ENCODE measurements at places on chromosomes 3 and 15. TPM values are rescaled to one million over a fixed set of nuclear protein-coding genes. Genes with fewer than 3 reads are reported as not detected.

GRCh38 chr3:36244728-36245127 lies 135.6 kb upstream of the STAC start:
- H3K4me3 ChIP-seq = no peak overlapping the region
- H3K36me3 ChIP-seq = no peaks in the 10 kb centered on the region
- no peaks in the 10 kb centered on the region for H3K4me1 ChIP-seq
- no peak for DNase-seq
- H3K27ac ChIP-seq = no peak overlapping the region
- H3K27me3 ChIP-seq = no peaks in the 10 kb centered on the region

DNA sequence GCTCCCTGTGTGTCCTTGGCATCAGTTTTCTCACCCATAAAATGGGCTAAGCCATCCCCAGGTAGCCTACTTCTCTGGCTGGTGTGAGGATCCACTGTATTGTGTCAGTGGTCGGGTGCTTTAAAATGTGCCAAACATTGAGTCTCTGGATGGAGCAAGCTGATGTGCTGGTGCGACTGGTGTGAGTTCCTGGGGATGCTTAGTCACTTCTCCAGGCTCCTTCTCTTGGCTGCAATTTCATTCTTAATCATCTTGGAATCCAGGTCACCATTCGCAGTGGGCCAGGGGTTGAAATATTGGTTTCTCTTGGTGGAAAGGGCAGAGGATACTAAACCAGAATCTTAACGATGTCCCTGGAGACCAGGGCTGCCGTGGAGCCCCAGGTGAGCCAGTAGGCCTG lies 29.3 kb downstream of the SCN5A start:
- H3K36me3 ChIP-seq = no peaks in the 10 kb centered on the region
- no peaks in the 10 kb centered on the region for H3K4me1 ChIP-seq
- no peak overlapping the region for H3K27ac ChIP-seq
- H3K27me3 ChIP-seq = no peaks in the 10 kb centered on the region
- no peak for DNase-seq
- H3K4me3 ChIP-seq = no peak overlapping the region

DNA sequence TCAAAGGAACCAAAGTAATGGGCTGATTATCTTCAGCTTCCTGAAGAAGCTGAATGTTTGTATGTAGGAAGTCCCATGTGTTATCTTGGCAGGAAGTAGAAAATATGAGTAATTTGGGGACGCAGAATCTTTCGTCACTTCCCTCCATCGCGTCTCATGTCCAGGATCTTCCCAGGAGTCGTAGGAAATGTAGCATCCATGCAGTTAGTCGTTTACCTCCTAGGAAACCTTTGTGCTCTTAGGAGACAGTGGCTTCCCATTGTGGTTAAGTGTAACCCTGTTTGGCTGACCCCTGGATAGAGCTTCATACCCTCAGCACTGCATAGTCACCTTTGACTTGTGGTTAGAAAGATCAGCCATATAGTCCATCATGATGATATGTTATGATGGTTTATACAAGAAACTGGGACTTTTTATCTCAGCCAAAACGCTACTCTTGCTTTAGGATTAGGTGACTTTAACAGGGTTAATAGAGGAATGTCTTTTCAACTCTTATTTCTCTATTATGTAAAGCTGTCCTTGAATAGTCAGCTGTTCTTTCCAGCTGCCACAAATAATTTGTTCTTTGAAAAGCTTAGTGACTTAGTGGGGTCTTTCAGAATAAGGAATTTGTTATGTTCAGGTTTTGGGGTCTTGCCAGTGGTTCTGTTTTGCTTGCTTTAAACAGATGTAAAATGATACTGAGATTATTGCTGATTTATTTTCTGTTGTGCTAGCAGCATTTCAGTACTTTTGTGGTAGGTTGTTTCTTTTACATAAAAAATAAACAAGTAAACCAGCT lies 92.2 kb downstream of the KLHL25 start:
- peak overlapping the region; percentile 51 for H3K27ac ChIP-seq
- peak overlapping the region; percentile 8 for H3K4me3 ChIP-seq
- H3K36me3 ChIP-seq = no peaks in the 10 kb centered on the region
- H3K27me3 ChIP-seq = no peaks in the 10 kb centered on the region
- peaks cover 15% of the 10 kb centered on the region for H3K4me1 ChIP-seq

DNA sequence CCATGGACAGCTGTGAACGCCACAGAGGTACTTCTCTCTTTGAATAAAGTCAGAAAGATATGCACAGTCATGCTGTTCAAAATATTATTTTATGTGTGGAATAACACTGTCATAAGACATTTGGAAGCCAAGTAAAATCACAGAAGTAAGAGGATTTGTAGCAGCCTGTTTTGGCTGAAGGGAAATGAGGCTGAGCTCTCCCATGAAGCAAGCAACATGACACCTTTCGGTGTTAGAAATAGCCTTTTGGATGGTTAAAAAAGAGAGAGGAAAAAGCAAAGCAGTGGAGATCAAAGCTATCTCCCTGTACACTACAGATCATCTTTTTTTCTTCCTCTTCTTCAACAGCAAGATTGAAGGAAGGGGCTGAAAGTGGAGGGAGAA lies 755.3 kb downstream of the ROBO1 start:
- H3K4me1 ChIP-seq = no peaks in the 10 kb centered on the region
- H3K36me3 ChIP-seq = no peaks in the 10 kb centered on the region
- H3K27ac ChIP-seq = no peak overlapping the region
- no peaks in the 10 kb centered on the region for H3K27me3 ChIP-seq
- DNase-seq = no peak

DNA sequence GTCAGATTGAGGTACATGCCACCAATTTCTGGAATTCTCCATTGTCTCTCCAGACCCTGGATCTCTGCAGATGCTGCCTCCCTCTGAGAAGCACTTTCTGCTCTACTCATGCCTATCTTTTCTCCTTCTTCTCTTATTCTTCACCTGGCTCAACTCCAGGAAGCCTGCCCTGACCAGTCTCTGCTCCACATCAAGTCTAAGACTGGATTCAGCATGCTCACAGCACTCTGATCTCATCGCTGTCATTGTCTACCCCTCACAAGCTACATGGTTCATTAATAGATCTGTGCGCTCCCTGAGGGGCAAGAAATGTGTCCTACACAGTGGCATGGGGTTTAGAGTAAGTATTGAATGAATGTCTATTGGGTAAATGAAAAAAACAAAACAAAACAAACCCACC lies 38.7 kb downstream of the CCR4 start:
- H3K36me3 ChIP-seq = no peaks in the 10 kb centered on the region
- H3K27ac ChIP-seq = no peak overlapping the region
- H3K4me3 ChIP-seq = no peak overlapping the region
- H3K4me1 ChIP-seq = no peaks in the 10 kb centered on the region
- no peaks in the 10 kb centered on the region for H3K27me3 ChIP-seq
- no peak for DNase-seq

DNA sequence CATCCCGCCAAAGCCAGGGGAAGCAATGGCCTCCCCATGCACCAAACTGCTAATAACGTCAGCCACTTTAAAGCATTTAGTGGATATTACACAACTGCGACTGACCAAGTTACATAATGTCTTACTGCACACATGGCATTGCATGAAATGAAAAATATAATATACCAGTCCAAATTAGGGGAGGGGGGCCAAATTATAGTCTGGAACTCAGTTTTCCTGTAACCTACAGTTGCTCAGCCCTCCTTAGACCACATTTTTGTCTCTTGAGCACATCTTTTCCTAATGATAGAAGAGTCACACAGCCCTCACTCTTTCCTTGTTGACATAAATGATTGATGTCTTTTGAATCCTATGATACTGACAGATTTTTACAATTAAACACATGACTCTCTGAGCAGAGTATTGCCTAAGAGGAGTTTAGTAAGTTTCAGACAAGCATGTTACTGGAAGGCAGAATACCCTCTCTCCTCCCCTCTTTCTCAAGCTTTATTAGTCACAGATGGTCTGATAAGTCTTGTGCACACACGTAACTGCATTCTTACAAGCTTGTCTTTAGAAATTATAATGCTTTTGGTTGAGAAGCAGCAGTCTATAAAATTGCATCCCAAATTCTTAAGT lies 1.1 kb upstream of the PLD1 start:
- H3K36me3 ChIP-seq = no peaks in the 10 kb centered on the region
- peak; percentile 99 for DNase-seq
- H3K4me1 ChIP-seq = peaks cover 12% of the 10 kb centered on the region
- no peaks in the 10 kb centered on the region for H3K27me3 ChIP-seq
- H3K27ac ChIP-seq = peak overlapping the region; percentile 94
- H3K4me3 ChIP-seq = no peak overlapping the region

DNA sequence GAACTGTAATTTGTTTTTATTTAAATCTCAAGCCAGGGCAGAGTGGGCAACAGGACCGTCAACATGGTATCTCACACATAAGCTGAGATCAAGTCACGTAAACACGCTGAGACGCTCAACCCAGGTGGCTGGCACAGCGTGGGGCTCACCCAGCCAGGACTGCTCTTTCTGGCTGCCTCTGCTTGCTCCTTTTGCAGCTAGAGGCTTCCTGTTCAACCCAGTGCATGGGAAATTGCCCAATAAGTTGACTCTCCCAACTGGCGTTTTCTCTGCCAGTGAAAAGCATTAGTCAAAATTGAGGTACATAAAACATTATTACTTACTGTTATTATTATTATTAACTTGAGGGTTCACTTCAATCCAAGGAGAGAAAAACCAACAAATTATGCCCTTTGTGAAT lies 398.1 kb downstream of the NR2F2 start:
- no peak for DNase-seq
- H3K4me3 ChIP-seq = no peak overlapping the region
- no peaks in the 10 kb centered on the region for H3K27me3 ChIP-seq
- H3K4me1 ChIP-seq = no peaks in the 10 kb centered on the region
- H3K27ac ChIP-seq = no peak overlapping the region
- H3K36me3 ChIP-seq = no peaks in the 10 kb centered on the region

DNA sequence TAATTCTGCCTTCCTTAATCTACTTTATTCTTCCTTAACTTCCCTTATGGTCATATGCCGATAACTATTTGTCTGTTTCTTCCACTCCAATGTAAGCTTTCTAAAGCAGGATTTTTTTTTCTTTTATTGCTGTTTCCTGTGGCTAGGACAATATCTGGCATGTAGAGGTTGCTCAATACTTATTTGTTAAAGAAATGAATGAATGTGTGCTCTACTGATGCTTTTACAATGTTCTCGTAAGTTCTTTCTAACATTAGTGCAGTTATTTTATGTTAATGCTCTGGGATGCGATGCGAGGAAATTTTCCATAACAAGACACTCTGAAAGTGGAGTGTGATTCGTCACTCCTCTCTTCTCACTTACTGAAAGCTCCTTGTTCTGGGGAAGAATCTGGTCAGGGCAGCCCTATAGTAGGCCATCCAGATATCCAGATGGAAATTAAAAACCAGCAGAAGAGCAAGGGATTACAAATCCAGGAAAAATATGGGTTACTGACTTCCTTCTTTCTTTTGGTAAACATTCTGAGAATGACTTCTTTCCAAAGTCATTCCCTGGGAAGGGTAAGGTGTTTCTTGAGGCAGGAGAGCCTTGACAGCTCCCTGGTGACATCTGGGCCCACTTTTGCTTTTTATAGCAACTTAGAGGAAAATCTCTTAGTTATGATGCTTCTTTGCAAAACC lies 420.4 kb downstream of the PDCD6IP start:
- DNase-seq = peak; percentile 11
- H3K27ac ChIP-seq = no peak overlapping the region
- no peaks in the 10 kb centered on the region for H3K36me3 ChIP-seq
- H3K4me3 ChIP-seq = no peak overlapping the region

DNA sequence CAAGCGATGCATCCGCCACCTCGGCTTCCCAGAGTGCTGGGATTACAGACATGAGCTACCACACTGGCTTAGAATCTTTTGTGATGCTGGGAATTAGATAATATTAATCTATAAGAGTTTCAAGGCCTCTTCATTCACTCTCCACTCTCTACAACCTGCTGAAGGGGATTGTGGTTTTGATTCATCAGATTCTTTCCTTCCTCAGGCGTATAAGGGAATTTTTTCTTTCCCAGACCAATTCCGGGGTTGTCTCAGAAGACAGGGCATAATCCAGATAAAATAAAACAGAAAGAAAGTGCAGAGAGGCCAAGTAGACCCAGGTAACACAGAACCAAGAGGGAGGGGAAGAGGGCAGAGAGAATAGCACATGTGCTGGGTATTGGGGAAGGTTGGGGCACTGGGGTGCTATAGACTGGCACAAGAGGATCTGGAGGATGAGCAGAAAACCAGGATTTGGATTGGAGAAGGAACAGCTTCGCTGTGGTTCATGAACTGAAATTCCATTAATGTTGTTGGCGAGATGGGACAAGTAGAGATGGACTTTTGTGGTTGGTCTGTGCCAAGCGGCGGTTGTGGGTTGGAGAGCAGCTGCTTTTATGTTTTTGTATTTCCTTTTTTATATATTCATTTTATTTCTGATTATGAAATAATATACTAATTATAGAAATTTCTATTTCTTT lies 12.8 kb downstream of the ARL6IP5 start:
- no peak for DNase-seq
- no peak overlapping the region for H3K27ac ChIP-seq
- no peaks in the 10 kb centered on the region for H3K27me3 ChIP-seq
- H3K4me3 ChIP-seq = no peak overlapping the region
- H3K4me1 ChIP-seq = peaks cover 19% of the 10 kb centered on the region

DNA sequence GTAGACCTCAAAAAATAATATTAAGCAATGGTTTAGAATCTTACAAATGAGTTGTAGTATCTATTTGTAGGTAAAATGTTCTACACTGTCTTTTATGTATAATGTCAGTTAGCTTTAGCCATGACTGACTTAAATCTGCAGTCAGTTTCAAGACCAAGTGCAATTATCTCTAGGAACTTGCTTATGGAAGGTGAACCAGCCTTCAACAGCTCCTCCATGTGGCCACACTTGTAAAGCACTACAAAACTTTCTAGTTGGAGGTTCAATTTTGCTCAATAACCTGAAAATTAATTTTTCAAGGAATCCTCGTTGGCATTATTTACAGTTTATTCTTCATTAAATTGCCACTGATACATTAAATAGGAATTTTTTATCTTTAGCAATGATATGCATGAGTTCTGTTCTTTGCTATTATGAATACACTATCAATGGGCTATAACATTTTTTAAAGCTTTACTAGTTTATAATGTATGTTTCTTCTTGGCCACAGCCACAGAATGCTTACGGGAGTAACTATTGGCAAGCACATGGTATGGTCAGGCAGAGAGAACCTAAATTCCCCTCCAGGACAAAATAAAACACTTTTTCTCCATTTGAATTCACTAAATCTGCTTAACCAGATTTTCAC lies 315.3 kb upstream of the UBE2E2 start:
- H3K27ac ChIP-seq = no peak overlapping the region
- no peak overlapping the region for H3K4me3 ChIP-seq
- no peaks in the 10 kb centered on the region for H3K36me3 ChIP-seq
- DNase-seq = peak; percentile 61

GRCh38 chr15:36313736-36314280 lies 265.6 kb upstream of the CDIN1 start:
- no peaks in the 10 kb centered on the region for H3K4me1 ChIP-seq
- no peaks in the 10 kb centered on the region for H3K27me3 ChIP-seq
- no peak overlapping the region for H3K27ac ChIP-seq
- no peak overlapping the region for H3K4me3 ChIP-seq

The CHRFAM7A gene
- 0.26 TPM for total RNA-seq

The IL17RD gene
- total RNA-seq = 2.1 TPM

The SKOR1 gene
- total RNA-seq = 0.17 TPM
